ENCODE measurements at places on chromosomes 7 and 10.

- no peak for DNase-seq
Measured at GRCh38 chr10:59333701-59334100, 28.6 kb downstream of the FAM13C start.

DNA sequence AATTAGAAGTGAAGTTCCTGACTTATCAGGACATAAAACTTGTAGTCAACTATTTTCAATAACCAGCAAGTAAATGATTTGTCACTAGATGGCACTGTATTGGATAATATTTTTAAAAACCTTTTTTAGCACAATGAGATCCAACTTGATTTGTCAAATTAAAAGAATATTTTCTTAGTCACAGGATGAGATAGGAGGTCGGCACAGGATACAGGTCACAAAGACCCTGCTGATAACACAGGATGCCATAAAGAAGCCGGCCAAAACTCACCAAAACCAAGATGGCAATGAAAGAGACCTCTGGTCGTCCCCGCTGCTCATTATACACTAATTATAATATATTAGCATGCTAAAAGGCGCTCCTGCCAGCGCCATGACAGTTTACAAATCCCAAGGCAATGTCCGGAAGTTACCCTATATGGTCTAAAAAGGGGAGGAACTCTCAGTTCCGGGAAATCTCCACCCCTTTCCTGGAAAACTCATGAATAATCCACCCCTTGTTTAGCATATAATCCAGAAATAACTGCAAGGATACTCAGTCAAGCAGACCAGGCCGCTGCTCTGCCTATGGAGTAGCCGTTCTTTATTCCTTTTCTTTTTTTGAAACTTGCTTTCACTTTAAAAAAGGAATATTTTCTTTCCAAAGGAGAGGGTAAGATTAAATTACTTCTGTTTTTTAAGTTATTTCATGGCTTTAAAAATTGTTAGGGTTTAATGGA is 255.7 kb upstream of the MKLN1 start:
- DNase-seq: no peak

DNA sequence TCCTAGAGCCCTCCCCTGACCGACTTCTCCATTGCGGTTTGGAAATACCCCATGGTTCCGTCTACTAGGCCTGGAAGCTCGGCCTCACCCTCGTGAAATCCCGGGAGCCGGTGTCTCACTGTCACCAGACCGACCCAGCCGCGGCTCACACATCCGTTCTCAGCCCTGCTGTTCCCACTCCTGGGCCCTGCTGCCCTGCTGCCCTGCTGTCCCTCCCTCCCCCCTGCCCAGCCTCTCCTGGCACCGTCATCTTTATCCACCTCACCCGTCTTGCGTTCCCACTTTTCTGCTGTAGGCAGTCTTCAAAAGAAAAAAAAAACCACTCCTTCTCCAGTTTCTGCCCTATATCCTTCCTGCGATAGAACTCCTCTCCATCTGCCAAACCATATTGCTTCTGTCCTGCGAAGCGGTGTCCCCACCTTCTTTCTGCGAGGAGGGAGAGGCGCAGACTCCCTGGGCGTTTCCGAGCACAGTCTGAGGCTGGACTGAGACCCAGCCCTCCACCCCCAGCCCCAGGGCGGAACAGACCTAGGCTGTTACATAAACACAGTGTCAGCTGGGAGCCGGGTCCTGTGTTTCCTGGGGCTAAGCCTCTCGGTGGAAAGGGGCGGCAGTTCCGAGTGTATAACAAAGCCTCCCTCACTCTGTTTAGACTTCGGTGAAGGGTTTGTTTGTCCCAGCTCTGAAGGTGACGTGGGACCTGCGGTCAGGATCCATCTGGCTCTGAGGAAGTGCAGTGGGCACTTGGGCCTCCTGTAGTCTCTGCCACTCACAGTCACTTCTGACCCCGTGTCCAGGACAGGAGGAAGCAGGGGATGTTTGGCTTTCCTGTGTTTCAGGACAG is 2.8 kb downstream of the AGAP3 start:
- DNase-seq: no peak

DNA sequence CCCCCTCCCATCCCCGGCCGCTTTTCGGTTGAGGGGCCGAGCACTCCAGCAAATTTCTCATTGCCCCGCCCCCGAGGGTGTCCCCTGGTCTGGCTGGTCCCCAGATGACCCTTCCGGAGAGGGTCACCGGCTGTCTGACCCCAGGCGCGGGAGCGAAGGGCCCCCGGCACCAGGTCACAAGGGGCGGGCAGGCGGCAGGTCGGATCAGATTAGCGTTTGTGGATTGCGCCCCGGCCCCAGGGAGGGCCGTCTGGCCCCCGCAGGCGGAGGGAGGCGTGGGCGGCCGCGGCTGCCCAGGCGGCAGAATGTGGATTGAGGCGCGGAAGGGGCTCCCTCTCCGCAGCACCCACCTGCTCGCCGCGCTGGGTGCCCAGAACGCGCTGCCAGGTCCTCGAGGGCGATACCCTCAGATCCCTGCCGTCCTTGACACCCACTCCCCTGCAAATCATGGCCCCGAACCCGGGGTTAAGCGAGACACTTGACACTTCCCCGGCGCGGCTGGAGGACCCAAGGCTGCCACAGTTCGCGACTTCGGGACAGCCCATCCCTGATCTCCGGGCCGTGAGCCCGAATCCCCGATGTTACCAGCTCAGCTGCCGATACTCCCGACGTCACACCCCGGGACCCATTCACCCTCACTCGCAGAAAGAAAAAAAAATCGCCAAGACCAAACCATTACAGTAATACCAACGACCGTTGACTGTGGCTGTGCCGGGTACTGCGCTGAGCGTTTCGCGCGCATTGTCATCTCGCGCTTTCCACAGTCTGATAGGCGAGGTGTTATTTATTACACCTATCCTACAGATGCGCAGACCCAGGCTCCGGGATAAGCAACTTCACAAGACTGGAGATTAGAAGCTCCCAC is 953 bp downstream of the NODAL start:
- no peak for DNase-seq

GRCh38 chr10:93718937-93719725 is 16.7 kb upstream of the FRA10AC1 start:
- no peak for DNase-seq

DNA sequence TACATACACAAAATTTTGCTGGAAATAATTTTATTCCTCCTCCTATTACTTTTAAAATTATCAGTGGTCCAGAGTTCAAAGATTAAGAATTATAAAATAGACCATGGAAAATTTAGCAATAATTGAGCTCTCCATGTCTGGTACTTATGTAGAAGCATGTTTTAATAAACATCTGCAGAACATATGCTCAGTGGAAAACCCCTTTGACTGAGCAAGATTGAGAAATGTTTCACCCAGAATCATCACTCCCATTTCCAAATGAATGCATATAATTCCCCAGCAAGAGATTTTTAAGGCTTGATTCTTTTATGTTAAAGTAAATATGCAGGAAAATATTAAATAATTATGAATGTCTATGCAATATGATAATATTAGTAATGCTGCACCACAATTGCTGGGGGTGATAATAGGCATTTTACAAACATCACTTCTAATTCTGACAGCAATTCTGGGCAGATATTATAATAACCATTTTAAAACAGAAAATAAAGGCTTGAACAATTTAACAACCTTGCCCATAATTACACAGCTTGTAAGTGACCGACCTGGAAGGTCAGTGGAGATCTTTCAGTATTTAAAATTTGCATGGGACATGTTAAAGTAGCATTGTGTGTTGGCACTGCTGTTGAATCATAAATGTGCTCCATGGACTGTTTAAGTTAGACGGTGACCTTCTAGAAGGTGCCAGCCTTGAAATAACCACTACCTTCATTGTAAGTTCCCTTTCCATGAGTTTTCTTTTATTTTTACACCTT is 45.6 kb upstream of the TES start:
- no peak for DNase-seq

DNA sequence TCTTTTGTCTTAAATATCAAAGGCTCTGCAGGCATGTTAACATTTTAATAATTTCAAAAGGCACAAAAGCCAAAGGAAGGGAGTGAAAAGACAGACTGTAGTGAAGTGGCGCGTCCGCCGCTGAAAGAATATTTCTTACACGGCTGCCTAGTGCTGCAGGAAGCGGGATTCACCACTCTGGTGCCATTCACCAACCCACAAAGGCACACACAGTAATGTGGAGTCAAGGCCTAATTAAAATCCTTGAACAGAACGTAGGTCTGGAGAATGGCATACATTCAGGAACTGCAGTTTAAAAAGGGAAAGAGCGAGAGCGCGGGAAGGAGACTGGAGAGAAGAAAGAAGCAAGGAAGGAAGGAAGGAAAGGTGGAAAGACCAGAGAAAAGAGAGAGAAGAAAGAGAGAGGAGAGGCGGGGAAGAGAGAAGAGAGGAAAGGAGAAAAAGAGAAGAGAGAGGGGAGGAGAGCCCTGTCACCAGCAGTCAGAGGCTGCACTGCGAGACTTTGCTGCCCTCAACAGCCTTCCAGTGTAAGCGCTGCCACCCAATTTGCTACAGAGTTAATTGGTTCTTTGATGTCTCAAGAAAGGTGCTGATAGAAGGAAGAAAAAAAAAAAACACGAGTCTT is 554.0 kb downstream of the MDFIC start:
- DNase-seq: no peak

- DNase-seq: no peak
Measured at GRCh38 chr7:54995610-54996363, 23.0 kb upstream of the EGFR start.

- DNase-seq: no peak
Measured at GRCh38 chr10:48740988-48741387, 56.3 kb downstream of the WDFY4 start.

DNA sequence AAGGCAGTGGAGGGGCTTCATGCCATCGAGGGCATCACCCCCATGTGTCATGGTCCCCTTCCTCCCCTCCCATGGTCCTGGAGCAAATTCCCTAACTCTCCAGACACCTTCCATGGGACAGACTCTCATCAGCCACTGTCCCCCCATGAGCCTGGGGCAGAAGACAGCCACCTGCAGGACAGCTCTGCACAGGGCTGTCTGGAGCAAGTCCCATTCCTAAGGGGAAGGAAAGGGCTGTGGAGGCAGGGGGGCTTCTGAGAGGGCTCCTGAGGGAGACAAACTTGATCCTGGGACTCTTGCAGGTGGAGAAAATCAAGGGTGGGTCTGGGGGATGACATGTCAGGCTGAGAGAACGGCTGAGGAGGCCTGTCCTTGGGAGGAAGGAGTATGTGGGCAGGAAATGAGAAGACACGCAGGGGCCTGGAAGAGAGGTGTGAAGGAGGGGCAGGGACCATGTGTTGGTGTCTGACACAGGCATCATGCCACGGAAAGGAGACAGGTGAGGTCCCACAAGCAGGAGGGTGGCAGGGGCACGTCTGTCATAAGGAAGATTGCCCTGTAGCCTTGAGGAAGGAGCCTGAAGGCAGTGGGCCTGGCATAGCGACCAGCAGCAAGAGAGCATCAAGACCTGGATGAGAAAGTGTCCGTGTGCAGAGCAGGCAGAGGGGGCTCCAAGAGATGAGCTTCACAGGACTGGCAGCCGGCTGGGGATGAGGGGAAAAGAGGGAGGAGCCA is 14.4 kb upstream of the GDF10 start:
- no peak for DNase-seq

GRCh38 chr10:99531026-99531695 is 1.6 kb upstream of the NKX2-3 start:
- DNase-seq: no peak

- DNase-seq: no peak
Measured at GRCh38 chr10:21417172-21417712, 108.2 kb downstream of the SKIDA1 start.

- no peak for DNase-seq
Measured at GRCh38 chr10:30894221-30894620, 137.4 kb downstream of the ZNF438 start.

GRCh38 chr7:126443951-126444350 is 808.8 kb downstream of the GRM8 start:
- no peak for DNase-seq

GRCh38 chr7:43119371-43120075 is 7.1 kb downstream of the HECW1 start:
- DNase-seq: no peak

- no peak for DNase-seq
Measured at GRCh38 chr7:101120315-101120714, 6.6 kb upstream of the SERPINE1 start.

GRCh38 chr10:131419797-131420196 is 108.3 kb upstream of the TCERG1L start:
- DNase-seq: no peak

DNA sequence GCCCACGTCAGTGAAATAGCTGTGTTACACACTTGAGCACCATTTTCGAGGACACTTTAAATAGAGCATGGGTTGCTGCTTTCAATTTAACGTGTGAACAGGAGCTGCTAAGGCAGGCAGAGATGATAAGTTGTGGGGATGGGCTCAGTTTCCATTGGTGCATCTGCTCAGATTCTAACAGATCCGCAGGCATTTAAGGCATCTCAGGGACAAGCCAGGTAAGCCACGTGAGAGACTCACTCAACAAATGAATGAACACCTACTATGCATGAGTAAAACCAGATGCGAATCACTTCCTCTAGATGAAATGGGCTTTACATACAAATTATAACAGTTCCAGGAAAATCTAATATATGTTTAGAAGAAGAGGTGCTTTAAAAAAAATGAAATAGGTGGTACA is 34.6 kb downstream of the PLXNA4 start:
- no peak for DNase-seq

GRCh38 chr7:137469191-137469811 is 125.8 kb upstream of the PTN start:
- no peak for DNase-seq
